Activated CD4-positive, alpha-beta T cell treated with anti-CD3 and anti-CD28 coated beads, Interleukin-2, amount 10 ng/mL, durations not matched to agents 7 days and 5 days (primary cell): ENCODE measurements at places on chromosomes 4 and X.

GRCh38 chrX:34560180-34560579, 96.9 kb downstream of the TMEM47 start:
- no peaks in the 10 kb centered on the region for H3K27me3 ChIP-seq
- H3K27ac ChIP-seq, result no peak overlapping the region
- H3K36me3 ChIP-seq, result no peaks in the 10 kb centered on the region
- H3K4me3 ChIP-seq, result no peak overlapping the region
- DNase-seq, result no peak

GRCh38 chr4:129645461-129645860, 549.5 kb downstream of the C4orf33 start:
- H3K36me3 ChIP-seq, result no peaks in the 10 kb centered on the region
- no peak for DNase-seq
- no peak overlapping the region for H3K27ac ChIP-seq
- H3K27me3 ChIP-seq, result no peaks in the 10 kb centered on the region
- no peak overlapping the region for H3K4me3 ChIP-seq
- no peaks in the 10 kb centered on the region for H3K4me1 ChIP-seq

DNA sequence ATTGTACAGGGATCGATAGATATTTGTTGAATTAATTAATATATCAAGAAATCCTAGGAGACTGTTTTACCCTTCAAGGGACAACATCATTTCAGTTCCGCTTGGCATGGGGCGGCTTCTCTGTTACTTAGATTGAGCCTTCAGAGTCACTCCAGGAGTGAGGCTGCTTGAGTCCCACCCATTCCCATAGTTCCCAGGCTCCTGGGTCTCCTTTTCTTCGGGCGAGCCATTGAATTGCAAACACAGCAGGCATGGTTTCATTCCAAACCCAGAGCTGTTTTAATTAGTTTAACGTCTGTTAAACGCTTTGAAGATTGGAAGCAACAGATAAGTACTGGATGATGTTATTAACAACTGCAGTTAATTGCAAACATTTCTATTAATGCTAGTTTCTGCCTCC, 571 bp upstream of the EDA start:
- peaks cover 25% of the 10 kb centered on the region for H3K27me3 ChIP-seq
- H3K4me3 ChIP-seq, result no peak overlapping the region
- H3K36me3 ChIP-seq, result no peaks in the 10 kb centered on the region
- no peak overlapping the region for H3K27ac ChIP-seq
- no peaks in the 10 kb centered on the region for H3K4me1 ChIP-seq

- H3K36me3 ChIP-seq, result no peaks in the 10 kb centered on the region
- H3K27me3 ChIP-seq, result no peaks in the 10 kb centered on the region
- H3K4me1 ChIP-seq, result no peaks in the 10 kb centered on the region
- DNase-seq, result no peak
- H3K4me3 ChIP-seq, result no peak overlapping the region
Observed at GRCh38 chr4:135120195-135120594, 918.6 kb upstream of the PABPC4L start.

GRCh38 chr4:168618577-168619265, 121.9 kb downstream of the PALLD start:
- H3K4me3 ChIP-seq, result no peak overlapping the region
- no peaks in the 10 kb centered on the region for H3K36me3 ChIP-seq
- H3K27me3 ChIP-seq, result peaks cover 18% of the 10 kb centered on the region

DNA sequence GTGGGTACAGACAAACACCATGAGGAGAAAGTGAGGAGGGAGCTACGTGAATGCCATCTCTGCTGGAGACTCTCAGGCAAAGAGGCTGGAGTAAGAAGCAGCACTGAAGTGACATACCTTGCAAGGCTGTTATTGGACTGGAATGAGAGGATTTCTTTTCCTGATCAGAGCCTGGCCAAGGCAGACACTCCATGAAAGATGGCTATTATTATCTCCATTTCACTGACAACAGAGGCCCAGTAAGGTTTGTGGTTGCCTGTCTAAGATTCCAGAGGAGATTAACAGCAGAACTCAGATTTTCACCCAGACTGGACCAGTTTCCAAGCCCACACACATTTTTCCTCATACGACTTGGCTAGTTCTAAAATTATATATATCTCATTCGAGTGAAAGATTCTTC, 162.0 kb upstream of the EOLA2 start:
- H3K27ac ChIP-seq, result no peak overlapping the region
- DNase-seq, result no peak
- no peaks in the 10 kb centered on the region for H3K36me3 ChIP-seq
- H3K4me1 ChIP-seq, result no peaks in the 10 kb centered on the region
- H3K4me3 ChIP-seq, result no peak overlapping the region

GRCh38 chr4:154010371-154010770, 221.5 kb upstream of the SFRP2 start:
- peaks cover 3% of the 10 kb centered on the region for H3K27me3 ChIP-seq
- no peaks in the 10 kb centered on the region for H3K36me3 ChIP-seq
- no peaks in the 10 kb centered on the region for H3K4me1 ChIP-seq
- no peak overlapping the region for H3K27ac ChIP-seq
- DNase-seq, result no peak

GRCh38 chrX:48683411-48683982, at the start of gene WAS:
WAS (plus strand) TSS chrX:48683799; CDS start chrX:48683854, 55 bp downstream.
- H3K4me1 ChIP-seq, result peaks cover 60% of the 10 kb centered on the region
- H3K4me3 ChIP-seq, result peak within 1 kb of the TSS; percentile 95
- H3K27ac ChIP-seq, result peak within 1 kb of the TSS; percentile 94
- peak; percentile 61 for DNase-seq
- peaks cover 43% of the 10 kb centered on the region for H3K36me3 ChIP-seq

- no peaks in the 10 kb centered on the region for H3K27me3 ChIP-seq
- DNase-seq, result no peak
- H3K27ac ChIP-seq, result no peak overlapping the region
Observed at GRCh38 chr4:16045687-16046086, 38.1 kb downstream of the PROM1 start.

GRCh38 chr4:139940600-139940999, 213.4 kb downstream of the MAML3 start:
- H3K4me3 ChIP-seq, result no peak overlapping the region
- no peaks in the 10 kb centered on the region for H3K27me3 ChIP-seq
- no peak for DNase-seq
- no peaks in the 10 kb centered on the region for H3K4me1 ChIP-seq
- no peaks in the 10 kb centered on the region for H3K36me3 ChIP-seq

- no peak for DNase-seq
- H3K4me3 ChIP-seq, result no peak overlapping the region
- no peaks in the 10 kb centered on the region for H3K4me1 ChIP-seq
- H3K27me3 ChIP-seq, result no peaks in the 10 kb centered on the region
- no peaks in the 10 kb centered on the region for H3K36me3 ChIP-seq
Observed at GRCh38 chrX:82230013-82230412, 1028.1 kb downstream of the SH3BGRL start.

DNA sequence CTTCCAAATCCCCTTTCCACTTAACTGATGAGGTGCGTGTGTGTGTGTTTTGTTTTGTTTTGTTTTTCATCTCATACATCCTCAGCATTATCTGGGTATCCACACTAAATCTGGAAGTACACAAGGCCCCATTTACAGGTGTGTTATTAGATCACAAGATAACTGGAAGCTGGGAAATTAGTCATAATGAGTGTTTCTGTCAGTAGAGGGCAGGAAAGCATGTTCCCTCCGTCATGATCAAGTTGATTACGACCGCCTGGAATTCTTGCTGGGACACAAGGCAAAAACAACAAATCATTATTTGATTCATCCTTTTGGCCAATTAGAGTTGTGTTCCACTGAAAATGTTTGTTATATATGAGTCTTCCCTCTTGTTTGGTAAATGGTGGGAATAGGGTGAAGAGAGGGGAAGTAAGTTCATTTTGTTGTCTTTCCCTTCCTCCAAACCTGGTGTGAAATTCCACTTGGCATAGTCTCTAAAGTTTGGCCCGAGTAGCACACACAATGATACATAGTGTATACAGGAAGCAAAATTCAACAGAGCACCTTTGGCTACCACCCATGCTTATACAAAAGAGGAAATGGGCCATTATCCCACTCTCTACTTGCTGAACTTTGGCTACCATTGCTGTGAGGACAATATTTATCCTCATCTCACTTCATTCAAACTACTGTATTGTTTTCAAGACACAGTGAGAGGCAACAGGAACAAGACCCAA, 33.3 kb upstream of the TLL1 start:
- H3K4me3 ChIP-seq, result no peak overlapping the region
- H3K4me1 ChIP-seq, result no peaks in the 10 kb centered on the region
- no peak overlapping the region for H3K27ac ChIP-seq
- no peak for DNase-seq
- no peaks in the 10 kb centered on the region for H3K36me3 ChIP-seq
- no peaks in the 10 kb centered on the region for H3K27me3 ChIP-seq

GRCh38 chrX:65522739-65523372, 11.7 kb downstream of the LAS1L start:
- H3K27ac ChIP-seq, result no peak overlapping the region
- no peak for DNase-seq
- H3K4me1 ChIP-seq, result no peaks in the 10 kb centered on the region
- H3K36me3 ChIP-seq, result peaks cover 23% of the 10 kb centered on the region
- no peak overlapping the region for H3K4me3 ChIP-seq

DNA sequence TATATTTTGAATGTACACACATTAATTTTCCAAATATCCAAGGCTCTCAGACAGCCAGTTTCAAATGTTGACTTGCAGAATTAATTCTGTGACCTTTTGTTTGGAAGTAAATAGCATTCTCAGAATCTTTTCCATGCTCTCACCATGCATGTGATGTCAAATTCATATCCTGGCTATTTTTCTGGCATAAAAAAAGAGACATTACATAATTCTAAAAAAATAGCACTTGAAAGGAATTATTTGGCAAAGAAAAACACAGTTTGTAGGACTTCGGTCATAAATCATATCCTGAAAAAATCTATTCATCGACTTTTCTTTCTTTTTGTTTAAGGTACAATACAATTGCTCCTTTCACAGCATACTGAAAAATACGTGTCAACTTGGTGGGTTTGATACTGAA, 111.2 kb downstream of the GLRA3 start:
- H3K4me3 ChIP-seq, result no peak overlapping the region
- no peaks in the 10 kb centered on the region for H3K36me3 ChIP-seq
- H3K27me3 ChIP-seq, result peaks cover 6% of the 10 kb centered on the region

DNA sequence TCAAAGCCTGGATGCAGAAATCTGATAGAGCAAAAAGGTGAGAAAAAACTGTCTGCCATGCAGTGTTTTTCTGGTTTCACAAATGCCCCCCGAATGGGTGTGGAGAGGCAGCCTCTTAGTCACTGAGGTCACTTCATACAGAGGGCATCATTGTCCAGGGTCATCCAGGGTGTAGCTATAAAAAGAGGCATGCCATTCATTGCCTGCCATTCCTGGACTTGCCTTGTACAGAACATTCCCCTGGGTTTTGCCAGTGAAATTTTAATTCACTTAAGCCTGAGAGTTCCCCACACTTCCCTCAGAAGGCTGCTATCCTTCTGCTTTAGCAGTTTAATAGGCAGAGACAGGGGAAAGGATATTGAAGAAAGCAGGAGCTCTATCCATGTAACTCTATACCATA, 230.3 kb downstream of the UNC5C start:
- DNase-seq, result no peak
- H3K27me3 ChIP-seq, result no peaks in the 10 kb centered on the region
- no peaks in the 10 kb centered on the region for H3K36me3 ChIP-seq
- H3K4me1 ChIP-seq, result no peaks in the 10 kb centered on the region

DNA sequence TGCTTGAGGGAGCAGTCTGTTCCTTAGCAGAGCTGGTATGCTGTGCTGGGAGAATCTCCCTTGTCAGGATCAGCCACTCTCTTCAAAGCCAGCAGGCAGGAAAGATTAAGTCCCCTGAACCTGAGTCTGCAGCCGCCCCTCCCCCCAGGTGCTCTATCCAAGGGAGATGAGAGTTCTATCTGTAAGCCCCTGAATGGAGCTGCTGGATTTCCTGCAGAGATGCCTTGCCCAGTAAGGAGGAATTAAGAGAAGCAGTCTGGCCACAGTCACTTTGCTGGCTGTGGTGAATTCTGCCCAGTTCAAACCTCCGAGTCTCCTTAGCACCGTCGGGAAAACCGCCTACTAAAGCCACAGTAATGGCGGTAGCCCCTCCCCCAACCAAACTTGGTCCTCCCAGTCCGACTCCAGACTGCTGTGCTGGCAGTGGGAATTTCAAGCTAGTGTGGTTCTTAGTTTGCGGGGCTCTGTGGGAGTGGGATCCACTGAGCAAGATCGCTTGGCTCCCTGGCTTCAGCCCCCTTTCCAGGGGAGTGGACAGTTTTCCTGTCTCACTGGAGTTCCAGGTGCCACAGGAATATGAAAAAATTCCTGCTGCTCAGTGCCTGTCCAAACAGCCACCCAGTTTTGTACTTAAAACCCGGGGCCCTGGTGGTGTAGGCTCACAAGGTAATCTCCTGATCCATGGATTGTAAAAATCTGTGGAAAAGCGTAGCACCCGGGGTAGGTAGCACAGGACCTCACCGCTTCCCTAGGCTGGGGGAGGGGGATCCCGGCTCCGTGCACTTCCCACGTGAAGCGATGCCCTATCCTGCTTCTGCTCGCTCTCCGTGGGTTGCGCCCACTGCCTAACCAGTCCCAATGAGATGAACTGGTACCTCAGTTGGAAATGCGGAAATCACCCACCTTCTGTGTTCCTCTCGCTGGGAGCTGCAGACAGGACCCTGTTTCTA, 38.0 kb downstream of the RAB28 start:
- no peak overlapping the region for H3K4me3 ChIP-seq
- H3K4me1 ChIP-seq, result no peaks in the 10 kb centered on the region
- peaks cover 12% of the 10 kb centered on the region for H3K36me3 ChIP-seq
- H3K27ac ChIP-seq, result no peak overlapping the region
- no peak for DNase-seq

DNA sequence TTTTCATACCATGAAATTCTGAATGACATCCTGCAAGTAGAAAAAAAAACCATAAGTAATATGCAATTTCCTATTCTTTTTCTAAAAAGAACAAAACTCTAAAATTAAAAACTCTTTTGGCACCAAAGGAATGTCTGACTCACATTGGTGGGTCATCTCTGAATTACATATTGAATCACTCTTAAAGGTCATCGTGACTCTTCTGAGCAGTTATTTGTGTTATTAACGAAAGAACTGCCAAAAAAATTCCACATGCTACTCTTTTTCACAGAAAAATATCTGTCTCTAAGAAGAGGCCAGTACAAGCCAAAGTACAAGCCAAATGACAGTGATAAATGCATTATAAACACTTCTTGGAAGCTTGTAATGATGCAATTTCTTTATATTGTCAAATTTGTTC, 282.2 kb downstream of the GUCY2F start:
- no peak overlapping the region for H3K27ac ChIP-seq
- H3K36me3 ChIP-seq, result no peaks in the 10 kb centered on the region
- H3K4me3 ChIP-seq, result no peak overlapping the region
- H3K27me3 ChIP-seq, result no peaks in the 10 kb centered on the region
- DNase-seq, result no peak

- no peaks in the 10 kb centered on the region for H3K36me3 ChIP-seq
- H3K4me3 ChIP-seq, result no peak overlapping the region
- H3K27ac ChIP-seq, result no peak overlapping the region
- peaks cover 48% of the 10 kb centered on the region for H3K27me3 ChIP-seq
Observed at GRCh38 chr4:185139736-185140135, 3.3 kb upstream of the SLC25A4 start.

DNA sequence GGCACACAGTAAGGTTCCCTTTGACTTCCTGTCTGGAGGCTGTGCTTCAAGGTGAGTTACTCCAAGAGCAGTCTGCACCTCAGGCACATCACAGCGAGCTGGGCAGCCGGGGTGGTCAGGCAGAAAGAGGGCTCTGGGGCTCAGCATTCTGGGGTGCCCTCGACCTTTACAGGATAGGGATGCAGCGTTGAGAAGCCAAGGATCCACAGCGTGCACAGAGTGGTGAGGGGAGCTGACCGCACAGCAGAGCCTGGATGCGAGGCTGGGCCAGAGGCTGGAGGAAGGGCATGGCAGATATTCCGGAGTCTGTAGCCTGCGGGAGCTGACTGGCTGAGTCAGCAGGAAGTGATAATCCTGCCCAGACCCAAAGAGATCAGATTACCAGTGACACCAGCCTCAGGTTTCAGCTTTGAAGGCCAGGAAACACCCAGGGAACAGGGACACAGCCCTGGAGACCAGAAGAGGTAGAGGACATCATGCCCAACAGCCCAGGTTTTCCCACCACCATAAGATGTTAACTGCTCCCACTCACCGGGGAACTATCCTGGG, 38.4 kb upstream of the PDLIM3 start:
- DNase-seq, result no peak
- H3K27me3 ChIP-seq, result peaks cover 9% of the 10 kb centered on the region
